HCEC 1CT (cell line): ENCODE measurements at places on chromosomes 4 and X.

- no peak for DNase-seq
Observed at GRCh38 chr4:75015627-75016026, 82.7 kb downstream of the PARM1 start.

DNA sequence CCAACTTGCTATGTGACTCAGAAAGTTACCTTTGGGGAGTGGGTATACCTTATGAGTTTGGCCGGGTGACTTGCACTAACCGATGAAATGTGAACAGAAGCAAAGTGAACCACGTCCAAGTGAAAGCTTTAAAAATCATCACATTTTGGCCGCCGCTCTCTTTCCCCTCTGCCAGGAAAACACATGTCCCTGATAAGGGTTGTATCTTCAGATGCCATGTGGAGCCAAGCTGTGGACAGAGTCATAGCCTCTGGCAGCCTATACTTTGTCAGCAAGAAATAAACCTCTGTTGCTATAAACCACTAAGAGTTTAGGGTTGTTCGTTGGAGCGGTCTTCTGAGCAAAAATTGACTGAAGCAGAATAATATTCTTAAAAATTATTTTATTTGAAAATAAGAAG lies 92.3 kb downstream of the PRDM5 start:
- no peak for DNase-seq

DNA sequence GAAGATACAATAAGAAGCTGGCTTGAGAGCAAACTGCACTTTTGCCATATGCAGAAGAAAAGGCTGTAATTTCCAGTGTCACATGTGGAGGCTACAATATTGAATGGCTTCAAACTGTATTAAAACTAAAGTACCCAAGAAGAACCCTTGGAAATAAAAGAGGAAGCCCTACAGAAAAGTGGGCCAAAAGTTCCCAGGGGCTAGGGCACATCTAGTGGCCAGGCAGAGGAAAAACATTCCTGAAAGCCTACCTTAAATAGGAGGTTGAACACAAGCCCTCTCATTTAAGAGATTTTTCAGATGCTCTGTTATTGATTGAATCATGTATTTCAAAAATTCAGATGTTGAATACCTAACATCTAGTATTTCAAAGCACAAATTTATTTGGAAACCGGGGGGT lies 40.6 kb upstream of the PRDX4 start:
- DNase-seq: no peak

DNA sequence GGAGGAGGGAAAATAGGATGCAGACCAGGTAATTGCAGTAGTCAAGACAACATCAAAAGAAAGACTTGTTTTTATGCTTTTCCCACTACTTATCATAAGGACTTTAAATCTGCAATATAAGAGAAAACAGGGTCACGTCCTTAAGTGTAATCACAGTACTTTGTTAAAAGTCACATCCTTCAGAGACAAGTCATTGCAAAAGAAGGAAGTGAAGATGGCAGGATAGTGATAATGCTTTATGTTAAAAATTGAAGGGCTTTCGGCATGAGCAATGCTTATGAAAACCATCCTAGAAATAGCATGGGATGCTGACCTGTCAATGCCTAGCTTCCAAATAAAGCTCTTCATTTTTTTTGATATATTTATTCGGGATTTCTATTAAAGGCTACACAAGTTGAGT lies 110.2 kb upstream of the TENM3 start:
- no peak for DNase-seq

DNA sequence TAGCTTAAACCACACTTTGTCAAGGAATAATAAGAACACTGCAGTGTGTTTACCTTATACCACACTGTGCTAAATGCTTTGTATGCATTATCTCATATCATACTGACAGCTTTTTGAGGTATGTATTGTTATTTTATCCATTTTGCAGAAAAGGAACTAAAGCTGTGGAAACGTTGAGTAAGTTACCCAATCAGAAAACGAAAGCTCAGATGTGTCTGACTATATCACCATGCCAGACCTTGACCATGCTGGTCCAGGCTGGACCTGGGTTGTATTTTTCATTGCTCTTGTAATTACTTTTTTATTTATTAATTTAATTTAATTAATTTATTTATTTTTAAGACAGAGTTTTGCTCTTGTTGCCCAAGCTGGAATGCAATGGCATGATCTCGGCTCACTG lies 2.1 kb downstream of the HSD17B11 start:
- no peak for DNase-seq

DNA sequence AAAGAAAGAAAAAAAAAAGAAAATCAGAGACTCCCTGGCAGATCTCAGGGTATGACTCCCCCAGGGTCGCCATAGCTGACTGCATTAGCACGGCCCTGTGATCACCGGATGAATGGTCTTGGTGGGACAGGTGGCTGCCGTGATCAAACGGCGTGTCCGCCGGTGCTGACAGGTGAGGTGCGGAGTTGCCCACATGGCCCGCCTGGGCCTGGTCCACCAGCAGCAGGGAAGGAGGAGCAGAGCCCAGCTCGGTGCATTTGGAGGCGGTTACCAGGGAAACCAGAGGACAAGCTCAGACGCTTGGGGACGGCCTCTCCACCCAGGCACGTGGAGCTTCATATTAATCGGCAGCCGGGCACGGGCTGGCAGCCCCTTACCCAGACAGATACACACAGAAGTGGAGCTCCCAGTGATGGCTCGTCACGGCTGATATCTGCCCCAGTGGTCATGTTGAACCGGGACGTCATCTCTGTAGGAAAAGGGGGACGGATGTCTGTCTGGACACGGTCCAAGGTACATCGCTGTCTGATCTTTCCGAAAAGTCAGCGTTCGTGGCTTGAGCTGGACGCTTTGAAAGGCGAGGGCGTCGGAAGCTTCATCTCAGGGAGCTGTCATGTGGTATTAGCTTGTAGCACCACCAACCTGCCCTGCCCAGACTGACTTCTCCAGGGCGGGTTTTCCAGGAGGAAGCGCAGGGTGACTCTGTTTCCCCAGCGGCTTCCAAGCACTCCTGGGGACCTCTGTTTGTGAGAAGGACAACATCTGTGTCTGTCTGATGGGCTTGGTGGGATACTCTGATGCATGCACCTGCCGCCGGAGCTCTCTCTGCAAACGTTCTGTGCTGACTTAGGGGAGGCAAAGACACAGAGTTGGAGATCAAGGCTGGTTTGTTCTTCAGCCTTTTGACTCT lies 180.7 kb downstream of the CRLF2 start:
- DNase-seq: no peak

GRCh38 chrX:19372547-19373331 lies 29.0 kb downstream of the PDHA1 start:
- DNase-seq: no peak

DNA sequence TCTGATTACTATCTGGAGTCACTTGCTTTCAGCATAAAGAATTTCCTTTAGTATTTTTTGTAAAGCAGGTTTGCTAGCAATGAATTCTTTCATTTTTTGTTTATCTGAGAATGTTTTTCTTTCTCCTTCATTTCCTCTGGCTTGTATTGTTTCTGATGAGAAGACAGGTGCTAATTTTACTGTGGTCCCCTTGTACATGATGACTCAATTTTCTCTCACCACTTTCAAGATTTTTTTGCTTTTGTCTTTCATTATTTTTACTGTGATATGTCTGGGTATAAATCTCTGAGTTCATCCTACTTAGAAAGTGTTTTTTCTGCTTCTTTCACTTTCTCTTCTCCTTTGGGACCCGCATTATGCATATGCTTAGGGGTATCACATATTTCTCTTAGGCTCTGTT lies 62.6 kb downstream of the PKD2 start:
- DNase-seq: no peak
